Body of pancreas (tissue), 4 donors: ENCODE measurements at places on chromosomes 6 and 20. TPM values are rescaled to one million over a fixed set of nuclear protein-coding genes. Genes with fewer than 3 reads are reported as not detected.

CYP21A2 gene
- total RNA-seq = not detected

LAMP5 gene
- total RNA-seq = not detected

DNA sequence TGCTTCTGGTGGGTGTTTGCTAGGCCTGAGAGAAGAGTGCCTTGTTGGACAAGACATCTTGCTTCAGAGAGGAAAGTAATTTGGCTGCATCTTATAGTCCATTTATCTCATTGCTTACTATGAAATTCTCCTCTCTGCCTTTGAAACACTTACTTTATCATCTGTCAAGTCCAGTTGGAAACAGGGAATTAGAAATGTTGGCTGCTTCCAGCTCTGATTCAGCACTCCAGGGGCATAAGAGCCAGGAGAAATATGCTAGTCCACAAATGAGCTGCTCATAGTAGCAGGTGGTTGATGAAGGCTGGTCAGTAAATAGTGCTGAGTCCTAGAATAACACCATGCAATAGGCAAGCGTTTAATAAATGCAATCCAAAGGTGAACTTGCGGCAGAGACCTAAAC, 227.1 kb downstream of the SLC35F1 start:
- H3K4me3 ChIP-seq = no peak overlapping the region
- no peaks in the 10 kb centered on the region for H3K36me3 ChIP-seq
- DNase-seq = no peak

DNA sequence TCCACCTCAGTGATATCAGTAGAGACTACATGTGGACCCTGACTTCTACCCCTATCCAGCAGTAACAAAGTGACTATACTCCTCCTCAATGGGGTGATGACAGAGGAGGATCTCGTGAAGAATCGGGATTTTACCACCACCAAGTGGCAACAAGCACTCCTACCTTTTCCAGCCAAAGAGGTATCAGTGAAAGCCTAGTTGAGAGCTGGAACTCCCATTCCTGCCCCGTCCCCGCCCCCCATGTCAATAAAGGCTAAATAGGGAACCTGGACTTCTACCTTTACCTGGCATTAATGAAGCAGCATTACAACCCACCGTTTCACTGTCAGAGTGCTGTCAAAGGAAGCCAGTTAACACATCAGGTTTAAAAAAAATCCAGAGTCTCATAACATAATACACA, 45.3 kb downstream of the RNF24 start:
- no peaks in the 10 kb centered on the region for H3K4me1 ChIP-seq
- no peak overlapping the region for H3K27ac ChIP-seq
- H3K4me3 ChIP-seq = no peak overlapping the region
- no peaks in the 10 kb centered on the region for H3K27me3 ChIP-seq
- no peaks in the 10 kb centered on the region for H3K36me3 ChIP-seq
- DNase-seq = no peak

DNA sequence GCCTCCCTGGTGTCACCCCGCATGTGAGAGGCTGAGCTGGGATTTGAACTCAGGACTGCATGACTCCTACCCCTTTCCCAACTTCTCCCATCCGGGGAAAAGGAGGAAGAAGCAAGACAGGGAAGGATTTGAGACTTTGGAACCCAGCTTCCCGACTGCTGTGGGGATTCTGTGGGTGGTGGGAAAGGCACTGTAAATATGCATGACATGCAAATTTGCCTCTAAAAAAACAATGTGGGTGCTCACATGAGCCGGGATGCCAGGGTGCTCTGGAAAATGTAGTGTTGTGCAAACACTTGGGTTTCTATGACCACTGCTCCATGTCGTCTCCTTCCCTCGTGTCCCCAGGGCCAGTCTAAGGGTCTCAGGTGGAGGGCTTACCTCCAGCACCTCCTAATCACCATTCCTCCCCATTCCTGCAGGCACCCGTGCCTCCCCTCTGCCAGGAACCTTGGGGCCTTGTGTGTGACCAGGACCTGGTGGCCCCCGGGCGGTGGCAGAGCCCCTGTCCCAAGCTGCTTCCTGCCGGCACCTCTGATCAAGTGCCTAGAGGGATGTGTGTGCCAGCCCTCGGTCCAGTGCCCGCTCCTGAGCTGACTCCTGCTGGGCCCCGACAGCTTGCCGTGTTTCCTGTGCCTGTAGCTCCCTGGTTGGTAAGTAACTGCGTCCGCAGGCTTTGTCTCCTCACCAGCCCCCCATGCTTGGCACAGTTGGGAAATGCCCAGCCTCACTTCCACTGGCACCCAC, 60.7 kb downstream of the DLGAP4 start:
- H3K4me3 ChIP-seq = no peak overlapping the region
- no peak overlapping the region for H3K27ac ChIP-seq
- no peaks in the 10 kb centered on the region for H3K27me3 ChIP-seq
- H3K4me1 ChIP-seq = no peaks in the 10 kb centered on the region
- no peaks in the 10 kb centered on the region for H3K36me3 ChIP-seq
- no peak for DNase-seq

TMEM200A gene
- total RNA-seq = 1.0 TPM

CGA gene
- total RNA-seq = not detected
